Stimulated activated CD4-positive, alpha-beta T cell treated with anti-CD3 and anti-CD28 coated beads, Interleukin-12 subunit alpha, Interleukin-12 subunit beta, amount 100 ng/mL, for 48 hours (primary cell): ENCODE measurements at places on chromosomes 5 and 9.

DNA sequence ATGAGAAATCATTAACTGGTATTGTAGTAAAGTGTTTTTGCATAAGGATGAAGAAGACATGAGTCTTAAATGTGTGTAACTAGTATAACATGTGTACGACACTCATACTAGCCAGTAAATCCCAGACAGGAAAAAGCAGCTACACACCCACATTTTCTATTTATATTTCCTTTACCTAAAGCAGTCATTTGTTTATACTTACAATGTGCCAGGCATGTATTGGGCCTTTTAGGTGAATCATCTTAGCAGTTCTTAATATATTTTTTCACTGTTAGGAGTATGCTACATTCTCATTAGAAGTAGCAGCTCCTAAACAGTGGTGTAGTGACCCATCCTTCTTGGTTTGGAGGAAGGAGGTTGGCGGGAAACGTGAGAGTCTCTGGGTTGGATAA, 55.8 kb upstream of the TMC1 start:
- no peak for DNase-seq

GRCh38 chr5:56467176-56467717, 234.1 kb upstream of the ANKRD55 start:
- DNase-seq: no peak

GRCh38 chr5:59272809-59273427, 620.6 kb downstream of the PDE4D start:
- no peak for DNase-seq

- DNase-seq: no peak
These were observed 43.4 kb downstream of the DBH start for GRCh38 chr9:133679466-133680061.

- no peak for DNase-seq
These were observed 3.5 kb downstream of the PRXL2C start for GRCh38 chr9:96651626-96652025.

DNA sequence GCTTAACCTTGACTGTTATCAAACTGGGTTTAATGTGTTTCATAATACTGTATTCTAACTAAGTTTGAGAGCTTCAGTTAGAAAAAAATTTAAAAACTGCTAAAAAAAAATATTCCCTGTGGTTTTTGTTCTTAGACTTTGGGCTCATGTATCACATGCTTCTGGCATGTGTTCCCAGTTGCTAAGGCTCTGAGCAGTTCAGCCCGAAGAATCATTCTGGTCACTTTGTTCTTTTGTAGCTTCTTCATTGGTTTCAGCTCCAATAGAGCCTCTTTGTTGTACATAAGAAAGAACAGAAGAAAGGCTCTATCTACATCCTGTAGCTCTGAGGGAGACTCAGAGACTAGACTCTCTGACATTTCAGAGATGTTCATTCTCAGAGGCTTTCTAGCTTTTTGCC, 25.6 kb downstream of the KCNN2 start:
- DNase-seq: no peak

GRCh38 chr9:92666912-92667532, 2.9 kb downstream of the IPPK start:
- DNase-seq: no peak

GRCh38 chr5:140883373-140883772, 1.4 kb downstream of the PCDHA13 start:
- DNase-seq: no peak

GRCh38 chr9:120937596-120937995, 11.0 kb upstream of the TRAF1 start:
- DNase-seq: no peak

DNA sequence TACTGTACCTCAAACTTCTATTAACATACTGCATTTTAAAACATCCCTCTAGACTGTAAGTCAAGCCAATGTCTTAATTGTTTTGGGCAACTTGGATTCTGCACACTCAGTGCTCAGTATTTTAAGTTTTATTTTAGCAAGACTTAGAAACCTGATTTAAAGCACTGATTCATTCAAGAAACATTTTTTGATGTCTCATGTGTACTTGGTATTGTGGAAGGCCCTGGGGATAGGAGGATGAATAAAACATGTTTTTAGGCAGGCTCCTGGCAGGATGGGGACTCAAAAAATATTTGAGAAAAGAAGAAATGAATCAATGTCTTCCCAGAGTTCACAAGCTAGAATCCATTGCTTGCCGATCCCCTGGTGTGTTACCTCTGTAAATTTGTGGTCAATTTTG, 334.0 kb upstream of the PUM3 start:
- no peak for DNase-seq

DNA sequence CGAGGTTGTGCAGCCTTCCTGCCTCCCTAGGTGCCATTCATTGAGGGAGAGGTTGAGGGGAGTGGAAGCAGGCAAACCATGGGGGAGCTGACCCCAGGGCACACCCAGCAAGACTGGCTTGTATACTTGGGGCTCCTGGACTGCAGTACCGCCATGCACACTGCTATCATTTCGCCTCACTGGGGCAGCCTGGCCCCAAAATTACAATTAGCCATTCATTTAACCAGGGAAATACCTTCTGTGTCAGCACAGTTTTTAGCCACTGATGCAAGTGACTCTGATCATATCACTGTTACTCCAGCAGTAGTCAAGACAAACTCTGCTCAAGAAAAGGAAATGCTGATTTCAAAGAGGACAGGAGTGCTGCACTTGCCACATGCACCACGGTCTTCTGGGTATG, 109.7 kb downstream of the TRIO start:
- no peak for DNase-seq

DNA sequence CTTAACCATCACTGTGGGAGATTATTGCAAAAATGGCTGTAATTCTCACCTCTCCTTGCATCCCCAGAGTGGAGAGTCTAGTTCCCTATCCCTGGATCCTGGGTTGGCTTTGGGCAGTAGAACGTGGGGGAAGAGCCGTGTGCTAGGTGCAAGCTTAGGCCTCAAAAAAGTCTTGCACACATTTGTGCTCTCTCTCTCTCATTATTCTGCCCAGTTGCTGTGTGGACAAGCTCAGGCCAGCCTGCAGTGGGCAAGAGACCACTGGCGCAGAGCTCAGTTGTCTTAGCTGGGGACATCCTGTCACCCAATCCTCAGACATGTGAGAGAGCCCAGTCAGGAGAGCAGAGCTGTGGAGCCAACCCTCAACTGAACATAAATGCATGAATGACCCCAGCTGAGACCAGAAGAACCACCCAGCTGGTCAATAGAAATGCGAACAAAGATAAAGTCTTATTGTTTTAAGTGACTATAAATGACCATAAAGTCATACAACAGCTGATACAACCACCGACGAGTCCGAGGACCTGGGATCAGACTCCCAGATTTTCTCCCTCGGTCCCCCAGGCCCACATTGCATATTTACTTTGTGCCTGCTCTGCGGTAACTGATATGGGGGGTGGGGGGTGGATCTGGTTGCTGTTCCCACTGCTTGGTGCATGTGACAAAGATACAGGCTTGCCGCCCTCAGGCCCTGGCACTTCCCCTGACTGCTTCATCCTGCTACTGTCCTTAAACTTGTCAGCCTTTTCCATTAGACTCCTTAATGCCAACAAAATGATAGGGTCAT, 166.4 kb upstream of the MVB12B start:
- no peak for DNase-seq

DNA sequence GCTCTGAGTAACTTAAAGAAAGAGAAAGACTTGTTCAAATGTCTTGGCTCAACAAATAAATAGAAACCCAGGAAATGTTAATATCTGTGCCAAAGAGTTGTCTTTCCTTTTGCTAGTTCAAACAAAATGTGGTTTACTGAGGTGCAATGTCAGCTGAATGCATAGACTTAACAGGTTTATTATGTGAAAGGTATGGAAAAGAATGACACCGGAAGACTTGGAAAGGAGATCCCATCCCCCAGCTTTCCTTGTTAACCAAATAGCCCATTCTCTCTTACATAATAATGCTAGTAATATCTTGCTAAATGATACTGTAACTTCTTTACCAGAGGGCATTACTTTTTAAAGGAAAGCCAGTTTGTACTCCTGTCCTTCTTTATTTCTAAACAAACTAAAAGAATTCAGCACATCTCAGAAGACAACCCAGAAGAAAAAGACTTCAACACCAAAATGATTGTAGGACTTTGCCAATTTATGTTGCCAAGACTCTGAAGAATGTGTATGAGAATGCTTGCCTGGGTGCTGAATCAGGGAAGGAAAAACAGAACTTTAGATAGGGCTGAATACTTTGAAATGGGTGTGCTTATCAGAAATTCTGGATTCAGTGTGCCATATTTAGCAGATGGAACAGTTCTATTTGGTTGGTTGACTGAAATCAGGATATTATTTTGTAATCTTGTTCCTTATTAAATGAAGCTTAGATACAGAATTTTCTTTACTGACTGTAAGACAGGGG, 344.1 kb downstream of the TMEM38B start:
- no peak for DNase-seq

DNA sequence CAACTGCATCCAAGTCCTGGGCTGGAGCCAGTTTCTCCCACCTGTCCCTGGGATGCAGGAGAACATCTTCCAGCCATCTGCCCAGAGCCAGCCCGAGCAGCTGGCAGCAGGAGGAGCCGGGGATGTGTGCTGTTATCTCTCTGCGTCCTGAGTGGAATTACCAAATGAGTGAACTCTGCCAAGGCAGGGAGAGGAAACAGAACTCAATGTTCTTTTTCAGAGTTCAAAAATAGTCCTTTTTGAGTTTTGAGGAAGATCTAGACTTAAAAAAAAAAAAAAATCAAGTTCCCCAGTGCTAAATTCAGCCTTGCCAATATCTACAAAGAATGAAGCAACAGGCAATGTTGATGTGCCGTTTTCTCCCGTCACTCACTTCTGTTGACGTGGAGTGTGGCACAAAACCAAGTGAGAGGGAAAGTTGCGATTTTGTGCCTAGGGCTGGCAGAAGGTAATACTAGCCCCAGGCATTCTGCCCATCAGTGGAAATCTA, 56.2 kb downstream of the TMOD1 start:
- DNase-seq: no peak
